ENCODE measurements at places on chromosomes 6 and 20.

DNA sequence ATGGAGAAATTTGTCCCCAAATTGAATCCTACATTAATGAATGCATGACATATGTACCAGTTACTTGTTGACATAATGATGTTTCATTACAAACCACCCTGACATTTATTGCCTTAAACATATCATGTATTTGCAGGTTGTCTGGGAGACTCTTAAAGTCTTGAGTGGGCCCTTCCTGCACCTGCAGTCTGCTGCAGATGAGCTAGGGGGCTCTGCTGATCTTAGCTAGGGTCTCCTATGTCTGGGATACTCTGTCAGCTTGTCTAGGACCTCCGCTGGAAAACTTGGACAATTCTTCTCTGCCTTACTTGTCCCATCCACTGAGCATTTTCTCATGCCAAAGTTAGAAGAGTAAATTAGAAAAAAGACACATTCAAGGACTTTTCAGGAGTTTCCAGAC, 581.6 kb downstream of the HAO1 start:
- no peak for DNase-seq

- DNase-seq, result no peak
Measured at GRCh38 chr6:109194880-109195279, 99.6 kb downstream of the CEP57L1 start.

GRCh38 chr6:90026216-90026615, 131.9 kb downstream of the GJA10 start:
- DNase-seq, result no peak

GRCh38 chr6:165988302-165988756, 179.3 kb downstream of the TBXT start:
- no peak for DNase-seq

- no peak for DNase-seq
Measured at GRCh38 chr6:33116417-33116816, 40.6 kb downstream of the HLA-DPB1 start.

- no peak for DNase-seq
Measured at GRCh38 chr6:38499529-38500096, 140.1 kb downstream of the BTBD9 start.

- peak; percentile 40 for DNase-seq
Measured at GRCh38 chr6:27795697-27796494, 116.3 kb downstream of the OR2B2 start.

GRCh38 chr20:24381886-24382285, 87.5 kb upstream of the SYNDIG1 start:
- no peak for DNase-seq

DNA sequence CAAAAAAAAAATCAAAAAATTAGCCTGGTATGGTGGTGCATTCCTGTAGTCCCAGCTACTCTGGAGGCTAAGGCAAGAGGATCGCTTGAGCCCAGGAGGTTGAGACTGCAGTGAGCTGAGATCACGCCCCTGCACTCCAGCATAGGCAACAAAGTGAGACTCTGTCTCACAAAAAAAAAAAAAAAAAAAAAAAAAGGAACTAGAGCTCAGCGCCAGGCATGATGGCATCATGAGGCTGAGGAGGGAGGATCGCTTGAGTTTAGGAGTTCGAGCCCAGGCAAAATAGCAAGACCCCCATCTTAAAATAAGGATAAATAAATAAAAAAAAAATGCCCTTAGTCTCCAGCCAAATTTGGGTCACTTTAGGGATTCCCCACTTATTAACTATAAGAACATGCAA, 40.4 kb upstream of the PIM1 start:
- no peak for DNase-seq

GRCh38 chr6:154951345-154952200, 43.5 kb upstream of the TIAM2 start:
- peak; percentile 9 for DNase-seq

DNA sequence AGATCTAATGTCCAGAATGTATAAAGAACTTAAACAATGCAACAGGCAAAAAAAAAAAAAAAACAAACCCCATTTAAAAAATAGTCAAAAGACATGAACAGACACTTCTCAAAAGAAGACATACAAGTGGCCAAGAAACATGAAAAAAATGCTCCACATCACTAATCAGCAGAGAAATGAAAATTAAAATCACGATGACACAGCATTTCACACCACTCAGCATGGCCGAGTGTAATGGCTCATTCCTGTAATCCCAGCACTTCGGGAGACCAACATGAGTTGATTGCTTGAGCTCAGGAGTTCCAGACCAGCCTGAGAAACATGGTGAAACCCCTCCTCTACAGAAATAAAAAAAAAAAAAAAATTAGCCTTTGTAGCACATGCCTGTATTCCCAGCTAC, 701.4 kb upstream of the NRSN1 start:
- DNase-seq, result no peak

DNA sequence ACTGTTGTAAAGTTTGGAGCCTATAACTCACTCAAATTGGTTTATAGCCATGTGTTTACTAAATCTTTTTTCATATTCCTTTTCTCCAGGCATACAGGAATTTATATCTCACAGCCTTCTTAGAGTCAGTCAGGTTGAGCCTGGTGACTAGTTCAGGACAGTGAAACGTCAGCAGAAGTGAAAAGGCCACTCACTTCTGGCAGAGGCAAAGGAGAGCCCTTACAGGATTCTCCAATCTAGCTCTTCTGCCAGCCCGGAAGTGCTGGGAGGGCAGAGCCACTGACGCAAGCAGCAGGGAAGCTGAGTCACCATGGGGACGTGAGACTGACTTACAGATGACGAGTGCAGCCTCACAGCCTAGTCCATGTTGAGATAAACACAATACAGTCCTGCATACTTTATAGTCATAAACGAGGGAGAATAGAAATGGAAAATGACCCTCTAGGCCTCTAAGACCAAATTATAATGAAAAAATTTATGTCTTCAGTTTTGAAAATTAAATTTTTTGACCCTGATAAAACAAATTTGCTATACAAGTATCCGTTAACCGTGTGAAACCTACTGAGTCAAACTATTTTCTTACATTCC, 1.3 kb downstream of the PXT1 start:
- peak; percentile 90 for DNase-seq

GRCh38 chr20:59817846-59818615, 115.4 kb downstream of the SYCP2 start:
- no peak for DNase-seq

DNA sequence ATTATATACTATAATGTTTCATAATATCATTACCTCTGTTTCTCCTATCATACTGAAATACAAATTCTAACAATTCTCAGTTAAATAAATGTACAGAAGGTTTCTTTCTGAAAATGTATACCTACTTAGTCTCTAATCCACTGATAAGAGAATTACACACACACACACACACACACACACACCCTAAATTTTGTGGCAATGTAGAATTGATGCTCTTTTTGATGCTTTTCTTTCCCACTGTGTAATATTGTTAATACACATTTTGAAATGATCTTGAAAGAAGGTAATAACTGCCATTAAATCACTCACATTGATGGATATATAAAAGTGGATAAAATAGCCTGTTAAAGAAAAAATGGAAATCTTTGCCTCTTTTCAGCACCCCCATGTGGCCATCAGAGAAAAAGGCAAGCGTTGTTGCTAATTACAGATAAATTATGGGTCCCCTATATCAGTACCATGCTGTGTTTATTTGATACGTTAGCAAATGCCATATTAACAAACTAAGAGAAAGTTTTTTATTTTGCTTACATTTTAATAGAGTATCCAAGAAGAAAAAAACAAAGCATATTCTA, 76.6 kb upstream of the VGLL2 start:
- no peak for DNase-seq

DNA sequence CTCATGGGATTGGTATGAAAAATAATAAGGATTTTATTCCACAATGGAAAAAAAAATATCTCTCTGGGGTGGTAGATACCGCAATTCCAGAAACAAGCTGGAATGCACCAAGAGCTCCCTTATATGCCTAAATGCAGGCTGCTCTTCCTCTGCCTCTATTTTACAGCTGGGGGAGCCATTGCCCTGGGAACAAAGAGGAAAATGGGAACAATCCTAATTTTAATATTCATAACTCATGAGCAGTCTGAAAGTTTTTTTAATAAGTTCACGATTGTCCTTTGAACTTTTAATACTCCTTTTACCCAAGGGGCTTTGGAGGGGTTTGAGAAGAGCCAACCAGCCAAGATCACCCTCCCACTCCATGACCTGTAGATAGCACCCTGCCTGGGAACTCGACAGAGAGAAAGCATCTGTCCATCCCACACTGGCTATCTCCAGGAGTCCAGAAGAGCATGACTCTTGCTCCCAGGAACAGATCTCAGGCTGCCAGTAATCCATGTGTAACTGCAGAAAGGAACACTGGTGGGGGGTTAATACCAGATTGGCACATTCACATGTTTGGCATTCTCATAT, 74.7 kb downstream of the CD83 start:
- no peak for DNase-seq

GRCh38 chr6:13357551-13358075, 29.3 kb upstream of the TBC1D7 start:
- DNase-seq, result no peak

- DNase-seq, result no peak
Measured at GRCh38 chr6:141153563-141153962, 979.2 kb upstream of the GJE1 start.

DNA sequence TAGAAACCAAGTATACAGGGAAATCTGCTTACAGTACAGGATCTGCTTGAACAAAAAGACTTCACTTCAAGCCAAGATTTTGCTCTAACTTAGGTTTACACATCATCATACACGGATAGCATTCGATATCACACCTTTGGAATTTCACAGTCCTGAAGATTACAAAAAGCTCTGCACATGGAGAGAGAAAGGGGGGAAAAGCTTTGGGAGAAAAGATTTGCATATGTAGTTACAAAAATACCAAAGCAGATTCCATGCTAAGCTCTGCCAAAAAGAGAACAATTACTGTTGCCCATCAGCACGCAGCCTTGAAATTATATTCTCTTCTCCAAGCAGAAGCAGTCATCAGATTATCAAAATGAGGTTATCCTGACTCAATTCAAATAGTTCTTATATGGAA, 62.0 kb downstream of the HIVEP2 start:
- no peak for DNase-seq

DNA sequence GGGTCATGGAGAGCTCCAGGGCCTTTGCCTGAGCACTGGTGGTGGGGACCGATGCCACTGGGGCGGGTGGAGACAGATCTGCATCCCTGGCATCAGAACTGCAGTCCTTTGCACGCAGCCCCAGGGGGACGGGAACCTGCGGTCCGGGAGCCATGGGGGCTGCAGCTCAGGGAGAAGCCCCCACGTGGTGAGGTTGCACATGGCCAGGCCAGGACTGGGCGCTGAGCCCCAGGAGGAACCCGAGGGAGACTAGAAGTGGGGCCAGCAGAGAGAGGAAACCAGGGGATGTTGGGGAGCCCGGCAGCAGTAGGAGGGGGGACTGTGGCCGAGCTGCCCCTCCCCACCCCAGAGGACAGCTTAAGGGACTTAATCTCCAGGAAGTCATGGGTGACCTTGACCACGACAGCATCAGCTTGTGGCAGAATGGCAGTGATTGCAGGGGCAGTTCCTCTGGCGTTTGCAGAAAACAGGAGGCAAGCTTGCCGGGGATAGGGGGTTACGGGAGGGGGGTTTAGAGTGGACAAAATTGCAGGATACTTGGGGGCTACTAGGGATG, 18.0 kb upstream of the LSM14B start:
- no peak for DNase-seq

GRCh38 chr20:38156888-38157634, 8.0 kb downstream of the TGM2 start:
- DNase-seq, result no peak
